ENCODE measurements at places on chromosomes 6 and 20.

DNA sequence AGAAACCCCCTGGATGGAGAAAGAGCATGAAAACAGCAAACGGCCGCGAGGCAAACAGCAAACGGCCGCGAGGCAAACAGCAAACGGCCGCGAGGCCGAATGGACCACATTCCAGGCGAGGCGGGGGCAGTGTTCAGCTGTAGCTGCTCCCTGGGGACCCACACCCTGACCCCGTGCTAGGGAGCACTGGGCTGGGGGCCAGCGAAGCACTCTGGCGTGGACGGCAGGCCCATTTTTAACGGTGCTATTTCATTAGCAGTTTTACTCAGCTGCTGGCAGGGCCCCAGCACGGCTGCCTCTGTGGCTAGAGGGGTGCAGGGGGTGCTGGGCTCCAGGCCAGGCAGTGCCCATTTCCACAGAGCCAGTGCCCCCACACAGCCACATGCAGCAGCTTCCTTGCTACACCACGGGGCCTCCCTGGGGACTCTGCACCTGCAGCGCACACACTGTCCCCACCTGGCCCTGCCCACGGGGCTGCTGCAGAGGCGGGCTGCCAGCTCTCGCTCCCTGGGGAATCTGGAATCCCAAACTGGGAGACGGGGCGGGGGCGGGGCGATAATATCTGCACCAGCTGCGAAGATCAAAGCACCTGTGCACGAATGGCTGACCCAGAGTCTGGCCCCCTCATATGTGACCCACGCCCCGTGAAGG, 35.6 kb upstream of the SLCO4A1 start:
- no peak for DNase-seq

DNA sequence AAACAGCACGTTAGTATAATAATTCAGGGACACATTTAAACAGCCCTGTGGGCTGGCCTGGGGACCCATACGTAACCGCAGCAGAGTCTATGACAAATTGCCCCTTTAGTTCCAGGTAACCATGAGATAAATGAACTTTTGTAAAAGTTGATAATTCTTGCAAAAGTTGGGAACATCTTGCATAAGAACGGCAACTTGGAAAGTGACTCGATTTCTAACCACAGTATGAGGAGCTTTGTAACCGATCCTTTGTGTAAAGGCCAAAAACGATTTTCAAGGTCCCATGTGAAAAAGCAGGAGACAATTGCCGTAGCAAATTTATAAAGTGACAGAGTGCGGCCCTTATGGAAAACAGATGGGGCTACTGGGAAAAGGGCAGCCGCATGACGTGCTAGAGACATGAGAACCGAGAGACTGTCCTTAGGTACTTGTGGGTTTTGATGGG, 81.6 kb downstream of the PSMG4 start:
- DNase-seq: no peak

GRCh38 chr6:144581812-144582537, 296.8 kb downstream of the UTRN start:
- no peak for DNase-seq

DNA sequence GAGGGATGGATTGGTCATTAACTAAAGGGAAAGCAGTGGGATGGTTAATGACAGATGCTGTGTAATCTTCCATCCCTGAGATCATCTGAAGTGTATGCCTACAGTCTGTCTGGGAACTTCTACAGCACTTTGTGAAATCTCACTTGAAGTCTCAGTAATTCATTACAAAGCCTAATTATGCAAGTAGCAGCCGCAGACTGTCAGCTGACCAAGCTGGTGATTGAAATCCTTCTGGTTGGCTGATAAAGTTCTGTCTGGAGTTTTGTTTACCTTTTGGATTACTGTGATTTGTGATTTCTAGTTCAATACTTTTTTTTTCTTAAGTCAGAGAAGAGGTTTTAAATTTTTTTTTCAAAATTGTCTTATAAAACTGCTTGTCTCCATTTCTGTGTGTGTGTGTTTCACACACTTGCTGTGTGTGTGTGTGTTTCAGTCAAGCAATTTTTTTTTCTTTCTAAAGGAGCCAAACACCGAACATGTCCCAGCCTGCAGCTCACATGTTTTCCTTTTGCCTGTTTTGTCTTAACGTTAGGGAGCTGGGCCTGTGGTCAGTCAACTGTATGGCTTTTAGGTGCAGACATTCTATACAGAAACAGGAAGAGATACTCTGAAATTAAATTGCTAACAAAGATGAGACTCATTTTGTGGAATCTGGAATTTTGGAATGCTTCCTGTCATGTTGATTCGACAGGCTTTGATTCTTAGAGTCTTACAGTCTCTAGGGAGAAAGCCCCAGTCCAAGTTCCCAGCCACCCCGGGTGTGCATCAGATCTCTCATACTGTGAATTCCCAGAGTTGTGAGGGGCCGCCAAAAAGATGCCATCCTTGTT, 28.5 kb upstream of the ADGRF4 start:
- DNase-seq: no peak

DNA sequence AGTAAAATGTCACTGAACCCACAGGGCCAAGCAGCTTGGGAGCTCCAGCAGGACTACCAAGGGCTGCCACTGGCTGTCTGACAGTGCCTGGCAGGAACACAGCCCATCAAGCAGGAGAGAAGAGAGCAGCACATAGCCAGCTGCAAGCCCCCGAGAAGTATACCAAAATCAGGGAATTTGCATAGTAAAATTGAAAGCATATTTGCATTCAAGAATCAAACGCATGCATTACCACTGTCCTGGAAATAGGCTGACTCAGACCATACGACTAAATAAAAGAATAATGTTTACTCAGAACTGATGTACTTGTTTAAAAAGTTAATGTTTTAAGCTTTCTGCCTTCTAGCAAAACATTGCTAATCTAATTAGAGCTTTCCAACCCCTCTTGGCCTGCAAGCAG, 298.1 kb downstream of the TFAP2B start:
- no peak for DNase-seq

- DNase-seq: no peak
These were observed 28.8 kb upstream of the CD164 start for GRCh38 chr6:109411034-109411433.

DNA sequence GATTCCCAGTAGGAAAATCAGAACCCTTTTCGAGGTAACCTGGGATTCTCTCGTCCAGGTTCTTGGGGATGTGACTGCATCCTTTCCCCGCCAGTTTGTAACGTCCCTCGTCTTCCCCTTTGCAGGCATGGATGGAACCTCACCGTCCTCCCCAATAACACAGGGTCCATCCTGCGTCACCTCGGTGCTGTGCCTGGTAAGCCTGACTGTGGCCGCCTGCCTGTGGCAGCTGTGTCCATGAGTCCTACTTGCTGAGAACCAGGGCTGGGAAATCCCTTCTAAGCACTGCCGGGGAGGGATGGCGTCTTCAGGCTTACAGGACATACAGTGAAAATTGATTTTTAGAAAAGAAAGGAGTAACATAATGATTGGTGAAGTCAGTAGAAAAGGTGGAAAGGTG, 155.6 kb downstream of the DTNBP1 start:
- no peak for DNase-seq

DNA sequence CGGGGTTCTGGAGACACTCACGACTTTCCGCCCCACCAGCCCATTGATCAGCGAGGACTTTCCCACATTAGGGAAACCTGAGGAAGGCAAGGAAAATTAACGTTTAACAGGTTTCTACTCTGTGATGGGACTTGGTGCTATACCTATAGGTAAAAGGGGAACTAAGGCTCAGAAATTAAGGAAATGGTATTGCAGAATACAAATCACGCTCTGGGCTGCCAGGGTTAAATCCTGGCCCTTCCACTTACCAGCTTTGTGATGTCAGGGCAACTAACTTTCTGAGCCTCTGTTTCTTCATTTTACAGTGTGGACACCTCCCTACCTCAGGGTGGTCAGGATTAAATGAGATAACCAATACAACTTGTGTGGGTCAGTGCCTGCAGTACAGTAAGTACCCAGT, 8.8 kb downstream of the GNL1 start:
- no peak for DNase-seq

DNA sequence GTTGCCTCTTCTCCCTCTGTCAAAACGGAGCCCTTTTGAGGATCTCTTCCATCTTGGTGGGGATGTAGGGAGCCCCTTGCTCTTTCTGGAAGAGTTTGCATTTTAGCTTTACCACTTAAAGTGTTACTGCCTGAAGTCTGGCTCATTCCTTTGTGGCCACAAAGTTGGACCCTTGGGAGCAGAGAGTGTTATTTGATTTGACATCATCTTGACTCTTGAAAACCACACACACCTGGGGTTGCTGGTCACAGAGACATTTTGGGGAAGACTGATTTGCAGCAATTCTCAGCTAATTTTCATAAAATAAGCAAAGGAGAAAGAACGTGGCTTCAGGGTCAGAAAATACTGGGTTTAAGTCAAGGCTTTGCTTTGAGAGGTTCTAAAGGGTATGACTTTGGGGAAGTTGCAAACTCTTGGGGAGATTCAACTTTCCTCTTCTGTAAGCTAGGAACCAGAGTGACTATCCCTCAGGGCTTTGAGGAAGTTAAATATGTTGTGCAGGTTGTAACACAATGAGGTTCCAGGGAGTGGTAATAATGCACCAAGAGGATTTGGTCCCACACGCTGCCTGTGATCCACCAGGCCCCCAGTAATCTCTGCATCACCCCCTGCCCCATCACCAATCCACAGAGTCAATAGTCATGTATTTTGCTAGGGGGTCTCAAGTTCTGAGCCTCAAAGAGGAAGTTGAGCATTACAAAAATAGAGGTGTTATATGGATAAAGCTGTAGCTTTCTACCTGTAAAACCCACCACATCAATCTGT, 141.6 kb upstream of the SLC24A3 start:
- DNase-seq: no peak

- no peak for DNase-seq
These were observed 466.9 kb downstream of the KIF16B start for GRCh38 chr20:16106191-16106849.

Measured in activated CD4-positive, CD25-positive, alpha-beta regulatory T cell (primary cell).